Right lobe of liver (tissue), 6 donors: ENCODE measurements at places on chromosomes 1 and 21. TPM values are rescaled to one million over a fixed set of nuclear protein-coding genes. Genes with fewer than 3 reads are reported as not detected.

DNA sequence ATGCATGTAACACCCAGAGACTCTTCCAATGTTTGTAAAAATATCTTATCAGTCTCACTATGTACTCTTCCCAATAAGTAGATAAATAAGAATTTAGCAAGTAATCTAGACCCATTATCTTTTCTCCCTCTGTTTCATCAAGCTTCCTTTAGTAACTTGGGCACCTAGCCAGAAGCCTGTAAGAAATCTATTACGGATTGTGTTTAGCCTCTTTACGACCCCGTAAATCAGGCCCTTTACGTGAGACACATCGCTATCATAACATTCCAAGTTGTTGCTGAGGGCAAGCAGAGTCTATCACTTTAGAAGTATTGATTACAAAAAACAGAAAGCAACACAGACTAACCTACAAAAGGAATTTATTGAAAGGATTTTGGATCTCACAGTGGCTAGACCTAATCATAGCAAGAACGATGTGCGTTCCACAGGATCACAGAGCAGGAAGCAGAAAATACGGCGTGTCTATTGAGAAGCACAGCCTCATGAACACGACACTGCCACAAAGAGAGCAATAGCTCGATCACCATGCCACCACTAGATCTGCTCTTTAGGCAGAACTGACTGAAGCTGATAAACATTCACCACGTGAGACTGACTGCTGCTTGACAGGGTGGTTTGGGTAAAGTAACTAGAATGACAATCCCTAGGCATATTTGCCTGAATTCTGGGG, 922.1 kb downstream of the AMY1C start:
- H3K36me3 ChIP-seq, result no peaks in the 10 kb centered on the region
- H3K27me3 ChIP-seq, result no peaks in the 10 kb centered on the region
- H3K27ac ChIP-seq, result no peak overlapping the region

DNA sequence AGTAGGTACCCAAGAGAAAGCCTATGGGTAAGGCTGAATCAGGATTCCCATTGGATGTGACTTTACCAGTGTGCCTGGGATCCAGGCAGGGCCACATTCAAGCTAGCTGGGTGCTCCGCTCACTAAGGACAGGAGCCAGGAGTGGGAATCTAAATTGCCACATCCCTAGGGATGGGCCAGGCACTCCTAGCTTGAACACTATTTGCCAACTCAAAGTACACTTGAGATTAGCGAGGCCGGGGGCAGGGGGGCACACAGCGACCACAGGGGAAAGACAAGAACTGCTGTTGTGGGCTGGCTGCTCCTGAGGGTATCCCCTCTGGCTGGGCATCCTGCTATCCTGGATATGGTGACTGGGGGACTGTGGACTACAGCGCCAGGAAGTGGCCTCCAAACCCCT, 4.3 kb downstream of the SLC45A3 start:
- H3K36me3 ChIP-seq, result no peaks in the 10 kb centered on the region
- H3K4me3 ChIP-seq, result peak overlapping the region; percentile 23
- H3K27me3 ChIP-seq, result no peaks in the 10 kb centered on the region
- no peaks in the 10 kb centered on the region for H3K4me1 ChIP-seq

DNA sequence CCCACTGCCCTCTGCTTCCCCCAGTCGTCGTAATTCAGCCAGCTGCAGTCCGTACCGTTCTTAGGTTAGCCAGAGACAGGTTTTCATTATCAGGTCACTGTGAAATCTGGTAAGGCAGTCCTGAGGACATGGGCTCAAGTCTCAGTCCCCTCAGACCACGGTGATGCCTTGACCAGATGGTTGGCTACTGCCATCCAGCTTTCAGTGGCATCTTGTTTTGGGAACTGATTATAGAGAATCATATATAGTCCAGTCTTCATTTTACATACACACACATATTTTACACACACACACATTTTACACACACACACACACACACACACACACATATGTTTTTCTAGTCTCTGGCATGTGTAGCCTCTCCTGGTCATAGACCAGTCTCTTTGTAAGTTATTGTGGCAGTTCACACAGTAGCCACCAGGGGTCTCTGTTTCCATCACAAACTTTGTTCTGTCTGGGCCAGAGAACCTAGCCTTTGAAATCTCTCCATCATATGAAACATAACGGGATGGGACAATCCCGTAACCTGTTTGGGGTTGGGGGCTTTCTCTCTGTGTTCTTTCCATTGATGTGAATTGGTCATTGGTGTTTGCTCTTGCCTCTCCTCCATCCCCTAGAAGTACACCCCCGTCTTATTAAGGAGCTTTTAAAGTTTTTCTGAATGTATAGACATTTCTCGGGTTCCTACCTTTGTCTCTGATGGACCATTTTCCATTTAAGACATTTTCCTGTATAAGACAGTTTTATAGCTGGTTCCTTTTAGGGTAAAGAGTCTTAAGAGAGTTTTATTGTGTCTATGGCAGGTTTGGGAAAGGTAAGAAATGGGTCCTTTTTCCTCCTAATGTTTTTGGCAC, 8.4 kb upstream of the IKBKE start:
- H3K36me3 ChIP-seq, result no peaks in the 10 kb centered on the region
- DNase-seq, result no peak
- no peak overlapping the region for H3K4me3 ChIP-seq
- H3K4me1 ChIP-seq, result no peaks in the 10 kb centered on the region

Gene NPR1
- 5.0 TPM for total RNA-seq

Gene CD34
- total RNA-seq, result 0.70 TPM
